AG09309 (cell line): ENCODE measurements at places on chromosomes 16 and 17.

- DNase-seq = no peak
Measured at GRCh38 chr17:1035546-1036170, 38.7 kb downstream of the TIMM22 start.

GRCh38 chr17:45432405-45433158 lies at the start of gene ARHGAP27:
Gene ARHGAP27 (minus strand): TSS chr17:45432870. CDS start chr17:45430279, 2,591 bp downstream.
- DNase-seq = no peak

GRCh38 chr16:84729716-84730320 lies 30.0 kb downstream of the USP10 start:
- DNase-seq = no peak

GRCh38 chr17:8479431-8479947 lies 43.8 kb downstream of the NDEL1 start:
- peak; percentile 85 for DNase-seq

GRCh38 chr17:58092797-58093385 lies 9.7 kb downstream of the DYNLL2 start:
- no peak for DNase-seq

GRCh38 chr17:1714427-1714979 lies 4.3 kb upstream of the TLCD2 start:
- DNase-seq = peak; percentile 94

- DNase-seq = no peak
Measured at GRCh38 chr16:85274924-85275323, 162.7 kb upstream of the CIBAR2 start.

GRCh38 chr16:88197481-88198456 lies 185.0 kb upstream of the ZNF469 start:
- DNase-seq = no peak

DNA sequence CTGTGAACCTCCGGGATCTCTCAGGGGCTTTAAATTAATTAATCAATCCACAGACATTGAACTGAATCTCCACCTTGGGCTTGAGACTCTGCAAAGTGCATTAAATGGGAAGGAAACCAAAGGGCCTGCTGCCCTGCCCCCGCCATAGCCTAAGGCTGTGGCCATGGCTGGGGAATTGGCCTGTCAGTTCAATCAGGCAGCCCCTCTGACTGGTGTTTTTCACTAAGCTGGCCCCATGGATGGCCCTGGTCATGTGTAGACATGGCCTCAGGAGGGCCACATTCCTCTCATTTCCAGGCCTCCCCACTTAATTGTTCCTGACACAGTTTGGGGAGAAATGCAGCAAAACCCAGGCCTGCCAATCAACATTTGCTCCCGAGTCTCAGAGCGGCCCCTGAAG lies 499.8 kb downstream of the WWOX start:
- DNase-seq = no peak

GRCh38 chr17:77254951-77255825 lies 114.4 kb downstream of the SEC14L1 start:
- DNase-seq = peak; percentile 82

- DNase-seq = no peak
Measured at GRCh38 chr17:17151541-17151940, 54.6 kb downstream of the PLD6 start.

GRCh38 chr16:84334482-84334881 lies 33.9 kb upstream of the ATP2C2 start:
- DNase-seq = no peak

- no peak for DNase-seq
Measured at GRCh38 chr16:71371237-71371636, 12.7 kb downstream of the CALB2 start.

DNA sequence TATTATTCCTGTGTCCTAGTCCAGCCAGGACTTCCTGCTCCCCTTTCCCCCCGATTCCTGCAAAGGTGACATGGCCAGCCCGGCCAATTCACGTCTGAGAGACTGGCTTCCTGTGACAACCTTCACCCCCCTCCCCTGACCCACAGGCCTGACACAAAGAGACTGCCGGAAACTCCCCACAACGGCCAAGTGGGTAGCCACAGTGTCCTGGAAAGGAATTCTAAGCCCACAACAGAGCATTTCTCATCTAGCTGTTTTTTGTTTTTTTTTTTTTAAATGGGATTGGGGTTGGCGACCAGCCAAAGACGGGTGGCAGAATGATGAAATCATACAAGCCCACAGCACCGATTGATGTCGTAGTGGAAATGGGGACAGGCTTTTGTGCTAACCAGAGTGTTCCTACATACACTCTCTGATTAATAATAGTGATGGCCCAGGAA lies 2.8 kb upstream of the XAF1 start:
- peak; percentile 51 for DNase-seq

GRCh38 chr16:68284847-68285246 lies 20.5 kb downstream of the SLC7A6 start:
- DNase-seq = no peak

DNA sequence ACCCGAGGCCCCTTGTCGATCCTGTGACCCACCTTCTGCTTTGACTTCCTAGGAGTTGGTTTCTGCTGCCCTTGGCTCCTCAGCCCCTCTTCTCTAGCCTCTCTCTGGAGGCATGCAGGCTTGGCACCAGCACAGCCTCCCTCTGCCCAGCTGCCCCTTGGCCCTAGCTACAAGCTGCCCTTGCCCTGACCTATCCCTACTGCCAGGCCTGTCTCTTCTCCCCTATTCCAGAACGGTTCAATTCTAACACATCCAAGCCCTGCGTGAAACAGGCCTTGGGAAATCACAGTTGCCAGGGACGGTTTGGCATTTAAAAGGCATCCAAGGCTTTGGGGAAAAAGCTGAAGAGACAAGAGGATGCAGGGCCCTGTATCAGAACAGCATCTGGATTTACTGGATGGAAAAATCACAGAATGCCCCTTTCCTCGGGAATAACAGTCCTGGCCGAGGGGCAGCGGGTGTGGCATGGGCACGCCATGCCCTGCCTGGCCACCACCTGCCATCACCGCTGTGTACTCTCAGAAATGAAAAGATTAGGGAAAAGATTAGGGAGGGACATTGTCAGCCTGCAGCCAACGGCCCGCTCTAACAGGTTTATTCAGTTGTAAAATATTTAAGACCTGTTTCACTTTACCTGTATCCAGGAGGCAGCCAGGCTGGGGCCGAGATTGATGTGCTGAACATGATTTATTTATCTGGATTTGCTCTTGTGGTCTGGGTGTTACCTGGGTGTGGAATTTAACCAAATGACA lies 15.8 kb downstream of the RAI1 start:
- DNase-seq = no peak

DNA sequence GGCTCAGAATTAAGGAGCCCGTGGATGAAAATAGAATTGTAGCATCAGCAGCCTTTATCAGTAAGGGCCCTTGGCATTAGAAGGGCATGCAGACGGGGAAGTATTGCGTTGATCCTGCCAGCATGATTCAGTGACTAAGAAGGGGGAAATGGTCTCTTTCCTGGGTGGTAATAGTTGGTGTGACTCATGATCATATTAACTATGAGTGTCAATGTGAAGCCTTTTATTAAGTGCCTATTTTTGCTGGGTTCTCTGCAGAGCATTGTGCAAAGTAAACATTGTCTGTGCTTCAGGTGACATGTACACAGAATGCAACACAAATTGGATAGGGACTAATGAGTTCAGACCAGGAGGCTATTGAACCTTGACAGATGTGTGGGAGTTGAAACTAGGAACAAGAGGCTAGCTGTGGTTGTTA lies 24.5 kb downstream of the RCVRN start:
- DNase-seq = no peak

DNA sequence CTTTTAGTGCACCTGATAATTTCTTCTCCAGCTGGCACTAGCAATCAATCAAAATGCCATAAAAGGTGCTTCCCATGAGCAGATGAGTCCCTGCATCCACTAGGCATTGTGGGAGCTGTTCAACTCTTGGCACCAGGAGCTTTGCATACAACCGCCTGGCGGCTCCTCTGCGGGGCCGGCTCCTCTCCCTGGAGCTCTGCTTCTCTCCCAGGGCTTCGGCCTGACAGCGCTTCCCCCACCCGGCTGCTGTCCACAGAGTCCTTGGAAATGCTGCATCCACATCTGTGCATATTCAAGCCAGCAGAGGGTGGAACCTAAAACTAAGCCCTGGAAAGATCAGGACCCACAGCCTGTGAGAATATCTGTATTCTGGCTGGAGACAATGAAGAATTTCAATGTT lies 62.9 kb downstream of the LMF1 start:
- no peak for DNase-seq

DNA sequence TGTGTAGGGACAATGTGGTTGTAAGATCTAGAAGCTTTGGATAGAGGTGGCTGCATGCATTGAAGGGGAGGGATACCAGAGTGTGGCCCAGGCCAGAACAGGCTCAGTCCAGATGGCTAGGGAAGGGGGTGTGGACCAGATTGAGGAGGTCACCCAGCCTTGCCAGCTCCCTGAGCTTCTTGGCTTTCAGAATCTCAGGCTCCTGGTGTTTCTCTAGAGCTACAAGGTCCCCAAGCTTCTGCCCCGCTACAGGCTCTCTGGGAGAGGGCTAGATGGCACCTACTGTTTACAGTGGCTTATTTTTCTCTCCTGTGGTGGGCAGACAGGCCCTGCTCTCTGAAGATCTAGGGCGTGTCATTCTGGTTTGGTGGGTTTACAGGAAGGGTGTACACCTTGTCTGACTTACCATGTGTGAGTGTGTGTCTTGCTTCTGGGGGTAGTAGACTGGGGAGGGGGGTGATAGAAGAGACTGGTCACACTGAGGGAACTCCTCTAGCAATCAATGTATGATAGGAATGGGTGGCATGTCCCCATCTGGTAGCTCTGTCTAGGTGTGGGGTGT lies 1.1 kb downstream of the RARA start:
- DNase-seq = no peak

DNA sequence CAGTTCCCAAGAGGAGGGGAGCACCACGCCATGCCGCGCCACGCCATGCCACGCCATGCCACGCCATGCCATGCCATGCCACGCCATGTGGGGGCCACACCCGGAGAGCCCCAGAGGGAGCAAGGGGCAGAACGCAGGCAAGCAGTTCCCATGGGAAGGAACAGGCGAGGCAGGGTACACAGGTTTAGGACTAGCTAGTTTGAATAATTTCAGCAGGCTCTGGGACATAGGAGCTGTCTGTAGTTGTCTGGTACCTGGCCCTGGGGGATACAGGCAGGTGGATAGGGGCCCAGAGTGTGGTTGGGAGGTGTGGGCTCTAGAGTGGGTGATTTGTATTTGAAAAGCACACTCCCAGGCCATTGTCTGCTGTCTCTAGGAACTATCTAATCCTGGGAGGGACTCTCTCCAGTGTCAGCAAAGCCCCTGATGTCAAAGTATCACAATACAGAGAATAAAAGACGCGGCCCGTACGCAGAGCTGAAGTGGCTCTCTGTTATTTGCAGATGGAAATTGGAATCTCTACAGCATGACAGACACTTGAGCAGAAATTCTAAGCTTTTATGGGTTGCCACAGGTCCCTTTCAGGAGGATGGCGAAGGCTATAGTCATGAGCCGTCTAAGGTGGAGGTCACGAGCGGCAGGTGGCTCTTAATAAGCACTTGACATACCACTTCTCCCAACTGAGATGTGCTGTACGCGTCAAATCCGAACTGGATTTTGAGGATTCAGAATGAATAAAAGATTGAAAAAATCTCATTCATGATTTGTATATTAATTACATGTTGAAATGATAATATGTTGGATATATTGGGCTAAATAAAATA lies 220.8 kb upstream of the TNRC6C start:
- no peak for DNase-seq

- no peak for DNase-seq
Measured at GRCh38 chr16:57689762-57690558, 4.6 kb upstream of the DRC7 start.

GRCh38 chr16:59355704-59356103 lies 621.6 kb upstream of the GOT2 start:
- no peak for DNase-seq

- no peak for DNase-seq
Measured at GRCh38 chr17:7835814-7836595, 2.0 kb downstream of the KDM6B start.

DNA sequence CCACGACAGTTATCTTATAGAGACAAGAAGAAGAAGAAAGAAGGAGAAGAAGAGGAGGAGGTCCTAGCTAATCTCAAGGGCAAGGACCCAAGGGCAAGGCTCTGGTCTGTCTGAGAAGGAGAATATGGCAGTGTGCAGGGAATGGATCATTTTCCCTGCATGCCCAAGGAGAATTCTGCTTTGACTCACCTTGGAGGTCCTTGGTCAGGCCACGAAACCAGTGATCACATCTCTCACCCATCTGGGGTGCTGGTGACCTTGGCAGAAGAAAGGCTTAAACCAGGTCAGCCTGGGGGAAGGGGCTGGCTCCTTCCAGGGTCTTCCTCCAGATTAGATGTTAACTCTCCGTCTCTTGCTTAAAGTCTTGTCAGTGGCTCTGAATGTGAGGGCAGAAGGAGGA lies 1.6 kb upstream of the FMNL1 start:
- DNase-seq = no peak

DNA sequence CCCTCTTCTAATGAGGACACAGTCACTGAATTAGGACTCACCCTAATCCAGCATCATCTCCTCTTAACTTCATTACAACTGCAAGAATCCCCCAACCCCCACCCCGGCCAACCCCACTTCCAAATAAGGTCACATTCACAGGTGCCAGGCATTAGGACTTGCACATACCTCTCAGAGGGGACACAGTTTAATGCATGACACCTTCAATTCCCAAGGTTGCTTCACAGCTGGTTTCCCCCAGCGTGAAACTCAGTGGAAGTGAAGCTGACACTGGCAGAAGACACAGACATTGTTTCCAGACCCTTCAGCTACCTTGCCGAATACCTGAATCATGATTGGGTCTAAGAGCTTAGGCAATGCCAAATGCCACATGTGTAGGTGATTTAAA lies 217.0 kb upstream of the DYNLRB2 start:
- DNase-seq = no peak

DNA sequence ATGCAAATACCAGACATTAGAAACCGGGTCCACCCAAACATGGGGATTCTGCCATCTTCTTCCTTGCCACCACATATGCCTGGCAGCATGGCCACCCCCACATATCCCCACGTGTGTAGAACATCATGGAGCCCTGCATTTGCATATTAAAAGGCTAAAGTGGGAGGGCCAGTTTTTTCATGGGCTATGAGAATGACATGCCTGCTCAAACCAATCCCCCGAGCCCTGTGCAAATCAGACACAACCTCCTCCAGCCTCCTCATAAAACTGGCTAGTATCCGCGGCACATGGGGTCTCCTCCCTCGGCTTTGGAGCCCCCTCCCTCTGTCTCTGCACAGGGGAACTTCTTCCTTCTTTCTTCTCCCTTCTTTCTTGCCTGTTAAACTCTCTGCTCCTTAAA lies 174.9 kb upstream of the WSCD1 start:
- no peak for DNase-seq

DNA sequence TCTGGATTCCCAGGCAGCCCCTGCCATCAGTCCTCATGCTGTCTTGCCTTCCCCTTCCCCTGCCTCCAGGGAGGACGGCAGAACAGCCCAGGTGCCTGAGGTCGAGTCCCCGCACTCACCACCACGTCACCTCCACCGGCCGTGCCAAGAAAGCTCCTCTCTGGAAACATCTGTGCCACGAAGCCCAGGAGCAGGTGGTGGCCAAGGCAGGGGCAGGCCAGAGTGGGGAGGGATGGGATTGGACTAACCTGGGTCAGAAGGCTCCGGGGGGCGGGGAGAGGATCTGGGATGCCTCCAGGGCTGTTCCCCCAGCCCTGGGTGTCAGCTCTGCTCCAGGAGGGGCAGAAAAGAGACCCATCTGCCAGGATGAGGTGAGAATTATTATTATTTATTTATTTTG lies 7.4 kb upstream of the DPEP1 start:
- no peak for DNase-seq

- no peak for DNase-seq
Measured at GRCh38 chr16:67463059-67463458, 17.9 kb downstream of the ATP6V0D1 start.

- no peak for DNase-seq
Measured at GRCh38 chr16:25157271-25157875, 45.8 kb downstream of the LCMT1 start.

GRCh38 chr17:65552214-65552613 lies 9.2 kb downstream of the AXIN2 start:
- no peak for DNase-seq
